ENCODE measurements at places on chromosomes 7 and 10. TPM values are rescaled to one million over a fixed set of nuclear protein-coding genes. Genes with fewer than 3 reads are reported as not detected.

DNA sequence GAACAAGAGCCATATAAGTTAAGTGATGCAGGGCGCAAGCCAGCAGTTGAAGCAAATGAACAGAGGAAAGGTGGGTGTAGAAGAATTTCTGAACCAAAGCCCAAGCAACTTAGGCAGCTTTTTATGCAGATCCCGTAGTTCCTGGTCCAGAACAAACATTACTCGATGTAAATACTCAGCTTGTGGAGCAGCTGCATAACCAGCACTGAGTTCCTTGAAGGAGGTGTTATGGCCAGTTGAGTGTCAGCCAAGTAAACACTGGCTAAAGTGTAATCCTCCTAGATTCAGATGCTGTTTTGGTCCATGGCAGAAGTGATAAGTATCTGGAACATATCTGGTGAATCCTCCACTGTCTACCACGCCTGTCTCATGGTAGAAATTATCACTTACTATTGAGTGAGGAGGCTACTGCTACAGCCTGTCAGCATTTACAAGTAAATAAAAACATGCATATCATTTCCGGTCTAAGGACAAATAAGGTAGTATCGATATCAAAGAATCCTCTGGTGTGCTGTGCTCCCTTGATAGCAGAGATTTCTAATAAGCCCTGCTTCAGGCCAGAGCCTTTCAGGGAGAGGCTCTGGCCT is 213.9 kb downstream of the DYNC1I1 start:
- no peak for DNase-seq

The NIPSNAP2 gene
- total RNA-seq = 31.5 TPM

- DNase-seq = no peak
These were observed 442.6 kb upstream of the IGFBP3 start for GRCh38 chr7:46363688-46364087.

DNA sequence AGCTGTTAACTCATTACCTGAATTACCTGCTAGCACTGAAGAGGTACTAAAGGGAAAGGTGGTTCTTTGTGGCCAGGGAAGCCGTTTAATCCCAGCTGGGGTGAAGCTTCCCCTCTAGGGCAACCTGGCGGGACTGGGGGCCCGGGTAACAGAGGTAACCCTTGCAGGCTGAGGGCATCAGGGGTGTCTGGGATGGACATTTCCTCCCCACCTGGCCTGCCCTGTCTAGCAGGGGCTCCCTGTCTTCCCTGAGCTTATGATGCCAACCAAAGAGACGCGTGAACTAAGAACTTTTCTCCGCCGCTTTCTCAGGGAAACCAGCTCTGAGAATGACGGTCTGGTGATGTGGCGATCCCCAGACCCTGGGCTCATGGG is 52.8 kb downstream of the UNC5B start:
- DNase-seq = no peak

- DNase-seq = peak; percentile 82
These were observed 42.8 kb downstream of the FOXL3 start for GRCh38 chr7:332646-333392.

DNA sequence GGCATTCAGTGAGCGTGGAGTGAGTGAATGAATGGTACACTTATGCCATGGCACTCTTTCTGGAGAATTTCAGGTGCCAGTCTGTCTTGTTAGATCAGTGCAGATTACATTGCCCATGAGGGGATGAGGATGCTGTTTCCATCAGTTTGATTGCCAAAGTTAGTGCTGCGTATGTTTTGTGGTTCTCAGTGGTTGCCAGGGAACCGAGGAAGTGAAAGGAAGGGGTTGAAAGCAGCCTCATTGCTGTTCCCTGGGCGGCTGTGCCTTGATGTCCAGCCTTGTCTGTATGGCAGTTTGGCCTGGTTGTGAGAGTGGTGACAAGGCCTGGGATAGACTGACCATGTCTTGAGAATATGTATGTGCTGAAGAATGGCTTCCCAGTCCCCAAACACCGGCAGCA is 30.2 kb downstream of the WBP1L start:
- no peak for DNase-seq

GRCh38 chr7:107917763-107918651 is 27.0 kb downstream of the DLD start:
- no peak for DNase-seq

The BICC1 gene
- 0.08 TPM for total RNA-seq

DNA sequence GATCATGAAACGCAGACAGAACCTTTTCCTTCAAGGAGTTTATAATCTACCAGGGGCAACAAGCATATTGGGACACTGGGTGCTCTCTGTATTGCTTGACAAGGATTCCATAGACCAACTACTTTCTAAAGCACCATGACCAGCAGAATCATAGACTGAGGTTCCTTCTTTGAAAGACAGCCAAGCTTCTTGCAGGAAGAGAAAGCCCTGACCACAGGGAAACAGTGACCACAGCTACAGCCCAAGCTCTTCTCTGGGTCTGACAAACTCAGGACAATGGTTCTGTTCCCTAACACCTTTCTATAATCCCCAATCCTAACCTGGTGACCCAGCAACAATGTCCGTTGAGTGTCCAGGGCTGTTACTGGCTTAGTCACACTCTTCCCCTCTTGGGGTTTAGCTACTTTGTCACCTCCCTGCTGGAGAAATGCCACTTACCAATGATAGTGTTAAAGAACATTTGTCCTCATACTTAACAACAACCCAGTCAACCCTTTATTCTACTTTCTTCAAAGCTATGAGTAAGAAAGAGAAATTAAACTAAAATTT is 155.7 kb downstream of the JAZF1 start:
- DNase-seq = no peak

- DNase-seq = no peak
These were observed 87.3 kb downstream of the RUNDC3B start for GRCh38 chr7:87715545-87715944.

The MYH16 gene
- total RNA-seq = not detected

DNA sequence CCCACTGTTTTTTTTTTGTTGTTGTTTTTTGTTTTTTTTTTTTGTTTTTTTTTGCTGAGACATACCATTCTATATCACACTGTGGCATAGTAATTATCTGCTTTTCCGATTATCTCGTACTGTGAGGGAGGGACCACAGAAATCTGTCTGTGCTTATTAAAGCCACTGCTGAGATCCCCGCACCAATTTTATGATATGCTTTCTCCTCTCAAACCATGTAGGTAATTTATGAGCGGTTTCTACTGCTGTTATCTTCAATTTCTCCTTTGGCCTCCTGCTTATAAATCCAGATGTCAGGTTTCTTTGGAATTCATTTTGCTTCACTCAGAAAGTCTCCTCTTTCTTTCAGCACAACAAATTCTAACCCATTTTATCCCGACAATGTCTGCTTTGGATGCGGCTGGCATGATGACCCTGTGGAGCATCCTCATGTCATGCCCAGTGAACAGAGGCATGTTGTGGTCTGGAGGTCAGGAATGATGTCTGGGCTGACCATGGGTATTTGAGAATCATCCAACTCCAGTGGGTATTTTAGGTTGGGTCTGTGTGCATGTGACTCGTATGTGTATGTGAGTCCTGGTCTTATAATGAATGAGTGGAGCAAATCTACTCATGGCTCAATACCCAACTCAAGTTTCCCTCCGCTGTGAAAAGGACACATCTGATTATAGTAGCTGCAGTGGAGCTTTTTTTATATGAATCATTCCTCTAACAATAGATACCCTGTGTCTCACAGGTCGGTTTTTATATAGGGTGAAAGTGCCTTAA is 213.4 kb downstream of the GALNT17 start:
- DNase-seq = no peak

GRCh38 chr7:3007696-3008095 is 36.0 kb downstream of the CARD11 start:
- no peak for DNase-seq

GRCh38 chr10:101529725-101530553 is 58.1 kb downstream of the POLL start:
- DNase-seq = no peak

Measured in activated CD4-positive, alpha-beta memory T cell treated with anti-CD3 and anti-CD28 coated beads, Interleukin-2, amount 10 ng/mL, durations not matched to agents 7 days and 5 days (primary cell).